NCI-H748 treated with DMSO at 0.1 percent for 48 hours (cell line): ENCODE measurements at places on chromosomes 7 and 10.

GRCh38 chr7:100943693-100944092 is 5.6 kb upstream of the MUC3A start:
- no peak for DNase-seq

- DNase-seq = no peak
Observed at GRCh38 chr10:111879969-111880368, 303.6 kb downstream of the GPAM start.

GRCh38 chr10:78450807-78451485 is 417.3 kb downstream of the RPS24 start:
- DNase-seq = peak; percentile 84

GRCh38 chr7:147992698-147993097 is 597.9 kb upstream of the C7orf33 start:
- DNase-seq = no peak

DNA sequence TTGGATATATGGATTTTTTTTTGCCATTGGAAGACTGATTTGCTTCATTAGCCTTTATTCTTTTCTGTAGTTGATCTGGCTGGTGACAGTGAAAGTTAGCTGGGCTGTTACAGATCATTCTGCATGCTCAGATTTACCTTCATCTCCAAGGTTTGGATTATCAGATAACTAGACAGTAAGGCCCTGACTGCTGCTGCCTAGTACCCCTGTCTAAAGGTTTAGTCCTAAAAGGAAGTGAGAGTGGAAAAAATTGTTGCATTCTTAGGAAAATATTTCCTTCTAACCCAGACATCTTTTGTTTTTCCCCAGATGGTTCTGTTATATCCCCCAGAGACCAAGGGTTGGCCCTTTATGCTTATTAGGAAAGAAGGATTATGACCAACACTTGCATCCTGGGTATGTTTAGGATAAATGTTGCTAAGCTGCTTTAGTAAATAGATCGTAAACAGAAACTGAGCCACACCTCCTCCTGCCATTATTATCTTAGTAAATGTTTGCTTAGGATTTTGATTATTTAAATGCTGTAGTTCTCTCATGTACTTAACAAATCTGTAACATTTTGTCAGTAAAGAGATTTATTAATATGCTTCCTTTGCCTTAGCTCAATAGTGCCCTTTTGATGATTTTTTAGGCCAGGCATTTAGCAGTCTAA is 44.4 kb downstream of the MCU start:
- peak; percentile 42 for DNase-seq

GRCh38 chr10:90136731-90137316 is 435.4 kb downstream of the KIF20B start:
- DNase-seq = no peak

DNA sequence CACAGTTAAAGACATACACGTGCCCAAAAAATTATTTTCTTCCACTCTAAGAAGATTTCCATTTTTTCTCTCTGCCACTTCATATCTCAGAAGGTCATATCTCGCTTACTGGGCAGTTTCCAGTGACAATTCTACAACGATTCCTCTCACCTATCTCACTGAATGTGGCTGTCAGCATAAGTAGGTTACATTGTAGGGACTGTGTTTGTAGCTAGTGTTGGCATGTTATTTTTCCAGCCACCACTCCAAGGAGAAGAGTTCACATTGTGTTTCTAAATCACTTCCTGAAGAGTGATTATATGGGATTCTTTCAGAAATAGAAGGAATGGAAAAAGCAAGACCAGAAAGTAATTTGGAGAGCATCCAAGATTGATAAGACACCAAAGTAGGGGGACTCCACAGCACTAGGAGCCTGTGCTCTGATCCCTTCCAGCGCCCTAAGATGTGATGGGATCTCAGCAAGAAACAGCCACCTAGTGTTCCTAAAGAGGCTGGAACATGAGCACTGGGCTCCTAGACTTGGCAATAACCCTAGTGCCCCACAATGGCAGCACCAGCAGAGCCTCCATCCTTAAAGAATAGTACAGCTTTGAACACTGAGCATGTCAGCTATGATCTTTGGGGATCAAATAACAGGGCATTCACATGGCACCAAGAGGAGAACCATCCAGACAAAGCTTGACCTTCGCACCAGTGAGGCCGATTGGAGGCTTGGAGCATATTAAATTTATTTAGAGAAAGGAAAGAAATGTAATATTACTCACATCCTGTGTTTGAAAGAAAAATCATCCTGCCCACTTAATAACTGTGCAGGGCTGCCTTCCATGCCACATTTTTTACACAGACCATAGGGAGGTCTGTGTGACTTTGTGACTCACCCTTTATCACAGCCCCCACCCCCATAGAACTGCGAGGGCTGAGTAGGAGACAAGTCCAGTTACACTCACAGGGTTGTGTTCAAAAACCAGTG is 51.8 kb downstream of the CAV1 start:
- DNase-seq = no peak

DNA sequence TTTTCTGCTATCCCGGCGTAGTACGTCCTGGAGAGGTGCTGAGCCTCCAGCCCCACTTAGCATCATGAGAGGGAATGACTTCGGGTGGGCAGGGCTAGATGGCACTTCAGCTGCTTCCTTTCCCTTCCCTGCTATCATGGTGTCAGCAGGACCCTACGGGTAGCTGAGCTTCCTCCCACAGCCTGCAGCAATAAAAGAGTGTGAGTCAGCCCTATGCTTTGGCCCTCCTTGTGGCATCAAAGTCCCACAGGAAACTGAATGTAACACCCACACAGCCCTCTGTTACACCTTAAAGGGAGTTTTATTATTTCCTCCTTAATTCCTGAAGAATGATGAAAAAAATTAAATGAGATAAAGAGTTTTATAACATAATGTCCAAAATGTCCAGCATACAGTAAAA is 458.1 kb downstream of the RPS24 start:
- DNase-seq = no peak

GRCh38 chr7:151372612-151373265 is 31.1 kb downstream of the NUB1 start:
- no peak for DNase-seq

DNA sequence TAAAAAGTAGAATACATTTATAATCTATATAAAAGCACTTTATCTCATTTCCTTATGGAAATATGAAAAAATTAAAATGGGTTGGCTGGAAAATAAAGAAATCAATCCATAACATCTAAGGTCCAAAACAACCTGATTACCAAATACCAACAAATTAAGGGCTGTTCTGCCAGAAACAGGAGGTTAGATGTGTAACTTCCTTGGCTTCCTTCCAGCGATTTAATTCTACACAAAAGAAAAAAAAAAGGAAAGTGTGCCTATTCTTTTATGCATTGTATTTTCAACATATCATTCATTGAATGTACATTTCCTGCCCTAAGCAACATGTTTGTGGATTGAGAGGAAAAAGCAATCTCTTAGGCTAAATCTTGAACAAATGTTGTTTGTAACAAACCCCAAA is 36.2 kb upstream of the USP6NL start:
- no peak for DNase-seq

GRCh38 chr10:11746883-11747539 is 4.8 kb downstream of the ECHDC3 start:
- no peak for DNase-seq

DNA sequence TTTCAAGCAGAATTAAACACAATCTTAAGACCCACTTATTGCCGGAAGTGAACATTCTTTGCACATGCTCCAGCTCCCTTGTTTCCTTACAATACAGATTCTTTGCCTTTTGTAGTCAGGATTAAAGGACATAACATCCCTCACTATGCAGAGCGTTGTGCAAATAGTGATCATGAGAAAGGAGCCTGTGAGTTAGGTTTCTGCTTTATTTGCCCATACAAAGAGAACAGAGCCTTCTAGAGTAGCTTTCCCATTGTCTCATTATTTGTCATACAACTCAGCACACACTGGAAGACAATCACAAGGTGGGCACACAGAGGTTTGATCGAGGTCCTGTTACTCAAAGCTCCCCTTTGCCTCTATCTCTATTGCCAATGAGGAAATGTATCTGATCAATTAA is 48.2 kb upstream of the WDR11 start:
- DNase-seq = peak; percentile 36

- DNase-seq = no peak
Observed at GRCh38 chr7:40747856-40748255, 613.1 kb downstream of the SUGCT start.

GRCh38 chr10:53990799-53991238 is 810.2 kb downstream of the PCDH15 start:
- DNase-seq = no peak

DNA sequence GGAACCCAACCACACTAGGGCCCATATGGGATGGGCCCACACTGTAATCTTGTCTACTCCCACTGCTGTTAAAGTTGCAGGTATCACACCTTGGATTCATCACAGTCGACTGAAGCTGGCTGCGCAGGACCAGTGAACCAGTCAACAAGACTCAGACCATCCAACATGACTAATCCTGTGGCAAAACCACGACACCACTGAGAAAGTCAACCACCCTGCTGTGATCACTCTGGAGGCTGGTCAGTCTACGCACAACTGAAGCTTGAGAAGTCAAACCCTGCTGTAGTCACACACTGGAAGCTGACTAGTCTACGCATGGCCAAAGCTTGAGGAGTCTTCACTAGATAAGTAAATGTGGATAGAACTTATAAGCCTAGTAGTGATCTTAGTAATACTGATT is 9.6 kb upstream of the CYREN start:
- DNase-seq = no peak

- no peak for DNase-seq
Observed at GRCh38 chr7:32871624-32872371, 19.8 kb downstream of the KBTBD2 start.

DNA sequence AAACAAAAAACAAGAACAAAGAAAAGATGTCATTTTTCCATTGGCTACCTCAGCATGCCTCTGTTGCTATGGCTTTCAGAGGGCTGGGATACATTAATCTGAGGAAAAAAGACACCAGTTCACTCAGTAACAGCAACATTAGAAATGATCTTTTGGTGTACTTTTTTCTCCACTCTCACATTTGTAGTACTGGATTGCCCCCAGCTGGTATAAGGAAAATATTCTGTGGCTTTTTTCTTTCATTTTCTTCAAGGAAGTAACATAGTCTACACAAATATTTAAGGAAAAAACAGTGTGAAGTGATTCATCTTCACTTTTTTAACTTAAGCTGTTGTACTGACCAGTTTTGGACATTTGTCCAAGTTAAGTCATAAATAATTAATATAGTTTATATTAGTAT is 482.3 kb downstream of the SORCS1 start:
- DNase-seq = no peak

- no peak for DNase-seq
Observed at GRCh38 chr7:97017192-97018125, 7.2 kb downstream of the DLX5 start.

DNA sequence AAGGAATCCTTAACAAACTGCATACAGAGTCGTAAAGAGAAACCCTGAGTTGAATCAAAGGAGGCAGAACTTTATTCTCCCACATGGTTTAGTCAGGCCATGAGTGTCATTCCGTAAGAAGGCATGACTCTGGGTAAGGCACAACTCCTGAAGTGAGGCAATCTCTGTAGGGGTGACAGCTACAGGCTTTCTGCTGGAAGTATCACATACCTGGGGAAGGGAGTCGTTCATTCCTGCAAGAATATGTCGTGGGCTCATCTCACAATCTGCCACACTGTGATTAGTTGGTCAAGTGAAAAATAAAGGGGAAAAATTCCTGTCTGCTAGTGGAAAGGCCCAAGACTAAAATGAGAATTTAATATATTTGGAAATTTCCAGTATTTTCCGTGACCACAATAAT is 392.6 kb downstream of the POM121L12 start:
- DNase-seq = no peak

- no peak for DNase-seq
Observed at GRCh38 chr10:119761106-119761505, 35.3 kb downstream of the INPP5F start.

DNA sequence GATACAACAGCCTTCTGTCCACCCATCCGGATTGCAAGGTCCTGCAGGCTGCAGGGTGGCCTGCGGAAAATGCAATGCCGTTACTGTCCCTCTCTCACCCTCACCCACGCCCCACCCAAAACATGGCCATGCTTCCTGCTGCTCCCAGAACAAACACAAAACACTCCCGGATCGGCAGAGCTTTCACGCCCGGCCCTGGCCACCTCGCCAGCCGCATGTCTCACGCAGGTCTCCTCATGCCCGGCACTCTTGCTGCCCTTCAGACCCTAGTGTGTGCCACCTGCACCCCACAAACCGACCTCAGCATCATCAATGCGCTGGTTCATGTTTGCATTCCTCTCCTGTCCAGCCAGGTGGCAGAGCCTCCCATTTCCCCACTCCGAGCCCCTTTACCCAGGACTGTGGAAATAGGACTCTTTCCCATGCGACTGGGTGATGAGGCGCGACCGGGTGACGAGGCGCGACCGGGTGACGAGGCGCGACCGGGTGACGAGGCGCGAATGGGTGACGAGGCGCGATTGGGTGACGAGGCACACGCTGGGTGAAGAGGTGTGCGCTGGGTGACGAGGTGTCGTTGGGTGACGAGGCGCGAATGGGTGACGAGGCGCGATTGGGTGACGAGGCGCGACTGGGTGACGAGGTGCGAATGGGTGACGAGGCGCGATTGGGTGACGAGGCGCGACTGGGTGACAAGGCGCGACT is 8.9 kb upstream of the NOM1 start:
- DNase-seq = no peak

DNA sequence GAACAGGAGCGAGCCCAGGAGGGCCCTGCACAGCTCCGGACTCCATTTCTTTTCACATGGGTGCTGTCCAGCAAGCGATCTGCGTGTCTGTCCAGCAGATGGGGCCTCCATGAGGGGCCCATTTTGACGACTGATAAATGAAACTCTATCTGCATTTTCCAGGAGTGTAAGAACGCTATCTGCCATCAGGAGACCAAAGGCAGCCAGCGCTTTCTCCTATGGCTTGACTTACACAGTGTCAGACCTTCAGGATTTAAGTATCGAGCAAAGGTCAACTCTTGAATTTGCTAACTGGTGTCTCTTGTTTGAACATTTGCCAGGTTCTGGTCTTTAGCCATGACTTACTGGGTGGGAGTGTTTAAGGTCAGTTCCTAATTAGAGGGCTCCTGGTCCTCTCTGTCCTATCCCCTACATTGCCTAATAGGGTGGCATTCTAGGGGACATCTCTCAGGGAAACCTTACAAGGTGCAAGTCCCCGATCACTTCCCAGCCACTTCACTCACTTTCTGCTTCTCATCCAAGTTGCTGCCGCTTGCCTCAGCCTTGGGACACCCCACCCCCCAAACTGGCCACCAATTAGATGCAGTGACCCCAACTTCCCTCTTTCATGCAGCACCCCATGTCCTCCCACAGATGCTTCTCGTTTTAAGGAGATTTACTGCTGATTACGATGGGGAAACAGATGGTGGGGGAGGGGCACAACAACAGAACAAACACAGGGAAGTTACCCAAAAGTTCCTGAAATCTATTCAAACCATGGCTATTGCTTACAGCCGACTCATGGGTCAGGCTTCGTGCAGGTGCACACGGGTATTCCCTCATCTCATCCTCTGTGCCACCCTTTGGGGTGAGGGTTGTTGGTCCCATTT is 20.0 kb downstream of the VSIR start:
- no peak for DNase-seq

DNA sequence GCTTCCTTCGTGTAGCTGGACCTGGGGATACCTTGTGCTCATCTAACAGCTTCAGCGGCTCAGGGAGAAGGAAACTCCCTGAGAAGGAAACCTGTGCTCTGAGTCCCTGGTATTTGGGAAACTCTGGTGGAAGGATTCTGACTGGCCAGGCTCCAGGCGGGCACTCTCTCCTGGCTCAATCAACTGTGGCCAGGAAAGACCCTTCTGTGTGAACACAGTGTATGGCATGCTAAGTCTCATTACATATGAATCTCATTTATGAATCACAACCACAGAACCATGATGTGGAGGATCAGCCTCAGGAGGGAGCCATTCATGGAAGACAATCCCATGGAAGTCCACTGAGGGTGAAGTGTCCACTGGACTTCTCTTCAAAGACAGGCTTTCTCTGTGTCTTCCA is 20.9 kb downstream of the NPS start:
- DNase-seq = no peak

- DNase-seq = no peak
Observed at GRCh38 chr10:102611514-102612087, 32.7 kb upstream of the TRIM8 start.
